ENCODE measurements at places on chromosomes 2 and 18. TPM values are rescaled to one million over a fixed set of nuclear protein-coding genes. Genes with fewer than 3 reads are reported as not detected.

DNA sequence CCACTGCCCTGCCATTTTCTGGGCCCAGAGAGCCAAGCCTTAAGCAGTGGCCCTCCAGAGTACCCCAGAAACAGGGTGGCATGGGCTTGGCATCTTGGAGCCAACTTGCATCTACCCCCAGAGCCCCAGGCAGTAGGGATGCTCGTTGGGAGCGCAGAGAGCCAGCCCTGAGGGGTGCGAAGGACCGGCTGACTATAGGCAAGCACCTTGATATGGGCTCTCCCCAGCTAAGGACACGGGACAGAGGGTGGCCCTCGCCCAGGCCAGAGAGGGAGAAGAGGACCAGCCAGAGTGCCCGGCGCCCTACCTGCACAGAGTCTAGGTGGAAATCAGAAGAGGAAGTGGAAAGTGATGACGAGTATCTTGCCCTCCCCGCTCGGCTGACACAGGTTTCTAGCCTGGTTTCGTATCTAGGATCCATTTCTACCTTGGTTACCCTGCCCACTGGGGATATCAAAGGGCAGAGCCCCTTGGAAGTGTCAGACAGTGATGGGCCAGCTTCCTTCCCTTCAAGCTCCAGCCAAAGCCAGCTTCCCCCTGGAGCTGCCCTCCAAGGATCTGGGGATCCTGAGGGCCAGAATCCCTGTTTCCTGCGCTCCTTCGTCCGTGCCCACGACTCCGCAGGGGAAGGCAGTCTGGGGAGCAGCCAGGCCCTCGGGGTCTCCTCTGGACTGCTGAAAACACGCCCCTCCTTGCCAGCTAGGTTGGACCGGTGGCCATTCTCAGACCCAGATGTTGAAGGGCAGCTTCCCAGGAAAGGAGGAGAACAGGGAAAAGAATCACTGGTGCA, 16.2 kb downstream of the CEP68 start:
- peaks cover 43% of the 10 kb centered on the region for H3K36me3 ChIP-seq
- H3K27me3 ChIP-seq: no peaks in the 10 kb centered on the region
- H3K4me1 ChIP-seq: peaks cover 9% of the 10 kb centered on the region
- H3K4me3 ChIP-seq: no peak overlapping the region
- no peak overlapping the region for H3K27ac ChIP-seq

DNA sequence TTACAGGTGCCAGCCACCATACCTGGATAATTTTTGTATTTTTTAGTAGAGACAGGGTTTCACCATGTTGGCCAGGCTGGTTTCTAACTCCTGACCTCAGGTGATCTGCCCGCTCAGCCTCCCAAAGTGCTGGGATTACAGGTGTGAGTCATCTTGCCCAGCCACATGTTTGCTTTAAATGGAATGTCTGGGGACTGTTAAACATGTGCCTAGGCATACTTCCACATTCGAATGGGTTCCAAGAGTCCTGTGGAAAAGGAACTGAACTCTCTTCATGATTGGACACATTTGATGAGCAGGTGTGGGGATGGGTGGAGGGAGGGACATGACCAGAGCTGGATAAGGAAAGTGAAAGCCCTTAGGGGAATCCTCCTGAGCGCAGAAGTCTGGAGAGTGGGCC, 58.4 kb upstream of the GREB1L start:
- H3K27me3 ChIP-seq: no peaks in the 10 kb centered on the region
- no peaks in the 10 kb centered on the region for H3K36me3 ChIP-seq
- no peak for DNase-seq
- no peak overlapping the region for H3K4me3 ChIP-seq
- no peaks in the 10 kb centered on the region for H3K4me1 ChIP-seq
- H3K27ac ChIP-seq: no peak overlapping the region

GRCh38 chr2:238994876-238995275, 147.0 kb downstream of the TWIST2 start:
- H3K36me3 ChIP-seq: no peaks in the 10 kb centered on the region
- DNase-seq: no peak
- no peaks in the 10 kb centered on the region for H3K27me3 ChIP-seq
- no peaks in the 10 kb centered on the region for H3K4me1 ChIP-seq
- no peak overlapping the region for H3K4me3 ChIP-seq
- H3K27ac ChIP-seq: no peak overlapping the region

POTEC gene
- not detected for total RNA-seq

FIGN gene
- total RNA-seq: not detected

IL36RN gene
- not detected for total RNA-seq

TCF7L1 gene
- total RNA-seq: not detected
